Activated CD4-positive, alpha-beta T cell treated with anti-CD3 and anti-CD28 coated beads, Interleukin-2, amount 10 ng/mL, durations not matched to agents 24 days and 14 days (primary cell): ENCODE measurements at places on chromosomes 1 and 21.

- DNase-seq = no peak
- H3K4me1 ChIP-seq = no peaks in the 10 kb centered on the region
- no peaks in the 10 kb centered on the region for H3K27me3 ChIP-seq
- H3K36me3 ChIP-seq = no peaks in the 10 kb centered on the region
- H3K27ac ChIP-seq = no peak overlapping the region
These were observed 109.1 kb downstream of the HHAT start for GRCh38 chr1:210437781-210438180.

DNA sequence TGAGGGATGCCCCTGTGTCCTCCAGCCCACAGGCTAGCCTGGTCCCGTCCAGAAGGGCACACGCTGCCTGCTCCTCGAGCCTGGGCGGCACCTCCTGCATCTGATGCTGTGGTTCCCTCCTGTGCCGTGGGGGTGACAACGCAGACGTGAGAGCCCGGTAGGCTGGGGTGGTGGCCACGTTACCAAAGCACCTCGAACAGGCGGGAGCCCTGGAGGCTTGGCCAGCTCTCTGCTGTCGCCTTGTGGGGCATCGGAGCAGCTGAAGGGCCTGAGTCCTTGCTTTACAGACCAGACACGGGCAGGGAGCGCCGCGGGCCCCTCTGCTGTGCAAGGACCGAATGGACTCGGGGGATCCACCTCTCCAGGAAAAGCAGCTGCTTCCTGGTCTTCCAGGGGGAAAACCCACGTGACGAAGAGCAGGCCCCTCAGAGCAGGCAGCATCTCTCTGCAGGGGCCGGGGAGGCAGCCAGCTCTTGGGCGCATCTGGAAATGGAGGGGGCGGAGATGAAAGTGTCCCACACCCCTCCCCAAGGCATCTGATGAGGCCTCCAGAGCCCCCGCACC is 133.3 kb downstream of the NPHP4 start:
- H3K27me3 ChIP-seq = no peaks in the 10 kb centered on the region
- no peaks in the 10 kb centered on the region for H3K36me3 ChIP-seq
- H3K4me3 ChIP-seq = no peak overlapping the region
- no peak for DNase-seq
- H3K4me1 ChIP-seq = peaks cover 3% of the 10 kb centered on the region

GRCh38 chr1:1779691-1780597 is 1.7 kb upstream of the NADK start:
- H3K36me3 ChIP-seq = peaks cover 17% of the 10 kb centered on the region
- H3K4me1 ChIP-seq = peaks cover 57% of the 10 kb centered on the region
- H3K4me3 ChIP-seq = peak overlapping the region; percentile 75
- H3K27me3 ChIP-seq = no peaks in the 10 kb centered on the region
- peak; percentile 91 for DNase-seq

GRCh38 chr1:32903991-32904785 is 3.0 kb upstream of the TMEM54 start:
- H3K27ac ChIP-seq = no peak overlapping the region
- H3K4me1 ChIP-seq = peaks cover 2% of the 10 kb centered on the region
- no peaks in the 10 kb centered on the region for H3K36me3 ChIP-seq
- no peak overlapping the region for H3K4me3 ChIP-seq
- no peak for DNase-seq

DNA sequence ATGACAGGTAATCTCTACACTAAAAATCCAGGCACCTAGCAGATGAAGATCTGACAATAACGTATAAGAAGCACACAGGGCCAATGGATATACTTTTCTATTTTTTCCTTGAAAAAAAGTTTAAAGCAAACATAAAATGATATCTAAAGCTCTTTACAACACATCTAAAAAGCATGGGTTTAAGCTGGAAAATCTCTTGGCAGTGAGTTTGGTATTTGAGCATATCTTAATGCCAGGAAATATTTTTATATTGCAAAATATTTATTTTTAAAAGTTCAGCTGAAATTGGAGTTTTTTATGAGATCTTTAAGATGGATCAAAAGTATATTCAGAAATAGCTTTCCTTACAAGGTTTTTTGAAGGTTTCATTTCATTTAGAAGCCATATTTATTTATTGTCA is 40.5 kb downstream of the SLC5A9 start:
- H3K4me1 ChIP-seq = no peaks in the 10 kb centered on the region
- no peaks in the 10 kb centered on the region for H3K36me3 ChIP-seq
- no peak for DNase-seq
- peaks cover 6% of the 10 kb centered on the region for H3K27me3 ChIP-seq
- no peak overlapping the region for H3K27ac ChIP-seq
- H3K4me3 ChIP-seq = no peak overlapping the region

GRCh38 chr1:7478809-7479499 is 292.1 kb upstream of the VAMP3 start:
- no peaks in the 10 kb centered on the region for H3K36me3 ChIP-seq
- no peak for DNase-seq
- H3K4me1 ChIP-seq = no peaks in the 10 kb centered on the region
- no peaks in the 10 kb centered on the region for H3K27me3 ChIP-seq

DNA sequence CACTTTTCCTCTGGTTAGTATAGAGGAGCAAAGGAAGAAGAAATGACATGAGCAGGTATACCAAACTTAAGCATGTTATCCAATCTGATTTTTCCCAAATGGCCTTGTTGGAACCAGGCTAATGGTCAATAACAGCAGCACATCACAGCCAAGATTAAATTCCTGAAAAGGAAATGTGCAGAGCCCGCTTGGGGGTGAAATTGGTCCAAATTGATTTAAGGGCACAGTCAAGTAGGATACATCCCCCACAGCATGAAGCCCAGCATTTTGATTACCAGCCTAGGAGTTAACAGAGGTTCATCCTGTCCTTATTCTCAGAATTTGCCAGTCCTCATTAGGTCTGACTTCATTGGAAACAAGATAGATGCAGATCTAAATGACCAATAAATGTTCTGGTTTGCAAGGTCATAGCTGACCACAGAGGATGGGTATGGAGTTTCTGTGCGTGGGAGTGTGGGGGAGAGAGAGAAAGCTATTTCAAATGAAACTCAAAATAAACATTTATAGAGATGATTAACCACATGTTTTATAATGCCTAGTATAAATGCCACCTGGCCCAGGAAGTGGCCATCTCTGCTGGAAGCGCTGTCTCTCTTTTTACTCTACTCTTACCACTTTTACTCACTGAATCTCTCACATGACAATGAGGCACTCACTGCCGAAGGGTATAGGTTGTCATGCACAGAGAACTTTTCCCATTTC is 38.7 kb downstream of the RGS5 start:
- H3K27ac ChIP-seq = no peak overlapping the region
- H3K4me1 ChIP-seq = no peaks in the 10 kb centered on the region
- no peaks in the 10 kb centered on the region for H3K27me3 ChIP-seq
- no peak for DNase-seq
- no peak overlapping the region for H3K4me3 ChIP-seq
- H3K36me3 ChIP-seq = no peaks in the 10 kb centered on the region

DNA sequence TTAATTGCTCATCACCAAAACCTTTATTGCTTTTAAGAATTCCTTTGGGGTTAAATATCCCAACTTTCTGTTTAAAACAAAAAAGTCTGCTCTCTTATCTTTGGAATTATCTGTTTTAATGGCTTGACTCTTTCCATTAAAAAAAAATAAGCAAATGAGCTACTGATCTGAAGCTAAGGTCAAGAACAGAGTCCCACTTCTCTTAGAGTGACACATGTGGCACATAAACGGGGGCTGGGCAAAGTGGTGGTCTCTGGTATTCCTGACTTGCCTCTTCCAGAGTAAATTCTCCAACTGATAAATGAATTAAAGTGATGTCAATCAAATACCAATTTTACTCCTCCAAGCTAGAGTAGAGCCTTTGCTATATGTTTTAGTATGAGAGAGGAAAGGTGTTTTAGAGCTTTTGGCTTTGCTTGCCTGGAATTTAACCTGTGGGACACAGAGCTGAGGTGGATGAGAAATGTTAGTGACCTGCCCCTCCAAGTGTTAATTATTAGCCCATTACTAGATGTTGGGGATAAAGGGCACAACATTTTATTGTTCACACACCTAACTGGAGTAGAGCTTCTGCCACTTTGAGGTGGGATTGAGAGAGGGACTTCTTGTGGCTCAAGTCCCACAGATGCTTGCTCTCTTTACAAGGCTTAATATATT is 864.0 kb downstream of the LRRIQ3 start:
- no peak for DNase-seq
- no peaks in the 10 kb centered on the region for H3K36me3 ChIP-seq
- H3K27ac ChIP-seq = no peak overlapping the region

DNA sequence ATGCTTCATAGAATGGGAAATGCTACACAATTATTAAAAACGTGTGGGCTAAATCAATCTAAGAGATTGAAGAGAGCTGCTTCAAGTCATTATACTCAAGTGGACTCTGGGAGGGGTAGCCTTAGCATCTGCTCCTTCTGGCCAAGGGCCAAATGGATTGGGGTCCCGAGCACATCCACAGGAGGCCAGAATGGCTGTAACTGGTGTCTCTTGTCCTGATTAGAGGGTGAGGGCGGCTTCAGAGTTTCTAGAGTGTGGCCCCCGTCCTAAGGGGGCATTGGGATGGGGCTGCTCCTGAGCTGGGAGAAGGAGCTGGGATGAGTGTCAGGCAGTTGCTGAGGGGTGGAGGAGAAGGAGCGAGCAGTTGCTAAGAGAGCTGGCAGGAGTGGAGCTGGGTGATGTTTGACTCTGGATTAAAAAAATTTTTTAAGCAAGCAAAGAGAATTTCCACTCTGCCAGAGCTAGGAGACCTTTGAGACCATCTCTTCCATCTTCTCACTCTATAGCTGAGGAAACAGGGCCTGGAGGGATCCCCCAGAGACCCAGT is 71.3 kb upstream of the TLR5 start:
- no peaks in the 10 kb centered on the region for H3K36me3 ChIP-seq
- no peaks in the 10 kb centered on the region for H3K4me1 ChIP-seq
- no peak for DNase-seq
- H3K27ac ChIP-seq = no peak overlapping the region
- no peak overlapping the region for H3K4me3 ChIP-seq
- peaks cover 2% of the 10 kb centered on the region for H3K27me3 ChIP-seq

- H3K27ac ChIP-seq = no peak overlapping the region
- peak overlapping the region; percentile 36 for H3K4me3 ChIP-seq
- peaks cover 29% of the 10 kb centered on the region for H3K4me1 ChIP-seq
These were observed 414 bp downstream of the TMEM51 start for GRCh38 chr1:15153842-15154479.

DNA sequence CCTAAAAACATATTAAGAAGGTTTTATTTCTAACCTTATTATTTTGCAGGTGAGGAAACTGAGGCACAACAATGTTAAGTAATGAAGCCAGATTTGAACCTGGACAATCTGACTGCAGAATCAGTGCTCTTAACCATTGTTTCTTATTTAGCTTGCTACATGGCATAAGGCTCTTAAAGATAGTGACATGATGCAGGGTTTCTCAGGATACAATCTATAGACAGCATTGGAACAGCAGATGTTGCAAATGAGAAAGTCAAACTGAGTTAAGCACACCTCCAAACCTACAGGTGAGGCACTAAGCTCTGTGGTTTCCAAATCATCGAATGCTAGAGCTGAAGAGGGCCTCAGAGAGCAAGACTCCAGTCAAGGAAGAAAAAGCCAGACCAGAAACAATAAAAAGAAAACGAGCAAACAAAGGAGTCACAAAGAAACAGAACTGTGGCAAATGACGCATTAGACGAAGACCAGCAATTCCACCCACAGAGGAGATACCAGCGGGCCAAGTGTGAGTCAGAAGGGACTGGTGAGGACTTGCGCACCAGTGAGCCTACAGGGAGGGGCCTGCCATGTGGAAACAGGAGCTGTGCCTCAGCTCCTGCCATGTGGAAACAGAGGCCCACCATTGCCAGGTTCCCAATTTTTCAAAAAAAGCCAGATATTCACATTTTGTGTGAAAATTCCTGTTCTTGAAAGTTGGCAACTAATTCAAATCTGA is 14.4 kb downstream of the CD58 start:
- H3K27me3 ChIP-seq = no peaks in the 10 kb centered on the region
- peak overlapping the region; percentile 86 for H3K27ac ChIP-seq
- peak overlapping the region; percentile 19 for H3K4me3 ChIP-seq
- peak; percentile 88 for DNase-seq

- H3K36me3 ChIP-seq = peaks cover 14% of the 10 kb centered on the region
- peak overlapping the region; percentile 99 for H3K4me3 ChIP-seq
- H3K27me3 ChIP-seq = no peaks in the 10 kb centered on the region
- peak; percentile 94 for DNase-seq
- peaks cover 47% of the 10 kb centered on the region for H3K4me1 ChIP-seq
These were observed 1.9 kb upstream of the DHRS3 start for GRCh38 chr1:12619792-12620487.

DNA sequence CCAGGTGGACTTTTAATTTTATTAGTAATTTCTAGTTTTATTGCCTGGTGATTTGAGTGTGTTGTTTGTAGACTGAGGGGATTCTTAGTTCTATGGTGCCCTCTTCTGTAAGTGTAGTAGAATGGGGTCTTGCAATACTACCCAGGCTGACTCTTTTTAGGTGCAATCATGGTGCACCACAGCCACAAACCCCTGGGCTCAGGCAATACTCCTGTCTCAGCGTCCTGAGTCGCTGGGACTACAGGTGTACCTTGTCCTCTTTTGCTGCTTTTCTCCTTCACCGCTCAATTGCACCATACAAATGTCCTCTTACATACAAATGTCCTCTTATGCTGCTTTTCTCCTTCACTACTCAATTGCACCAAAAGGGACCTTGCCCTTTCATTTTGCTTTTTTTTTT is 43.1 kb downstream of the SCP2 start:
- H3K4me1 ChIP-seq = no peaks in the 10 kb centered on the region
- peaks cover 1% of the 10 kb centered on the region for H3K36me3 ChIP-seq
- H3K4me3 ChIP-seq = no peak overlapping the region
- DNase-seq = no peak
- no peak overlapping the region for H3K27ac ChIP-seq
